Fibroblast of skin of abdomen (primary cell): ENCODE measurements at places on chromosomes 5 and 9.
A peak's percentile ranks its signal among the peaks of the same experiment; 100 is the strongest.

DNA sequence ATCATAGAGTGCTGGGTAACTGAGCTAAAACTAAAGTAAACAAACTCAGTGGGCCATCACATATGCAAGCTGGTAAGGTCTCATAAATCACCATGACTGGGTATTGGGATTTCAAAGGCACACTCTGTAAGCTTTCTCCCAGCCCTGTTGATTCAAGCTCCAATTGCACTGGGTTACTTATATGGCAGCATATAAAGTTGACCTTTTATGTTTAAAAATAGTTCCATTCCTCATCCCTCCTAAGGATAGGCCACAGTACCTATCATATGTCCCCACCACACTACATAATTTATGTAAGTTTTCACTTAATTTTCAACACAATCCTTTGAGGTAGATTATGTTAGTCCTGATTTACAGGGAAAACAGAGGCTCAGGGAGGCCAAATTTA, 438.4 kb downstream of the RAB3C start:
- no peak for DNase-seq

- DNase-seq = no peak
Measured at GRCh38 chr9:17623965-17624364, 45.1 kb downstream of the SH3GL2 start.

GRCh38 chr9:15086778-15087324, 176.6 kb upstream of the FREM1 start:
- peak; percentile 95 for DNase-seq

GRCh38 chr5:56094579-56095361, 100.0 kb upstream of the IL6ST start:
- no peak for DNase-seq

- peak; percentile 73 for DNase-seq
Measured at GRCh38 chr5:153672347-153673090, 182.0 kb downstream of the GRIA1 start.

- DNase-seq = peak; percentile 70
Measured at GRCh38 chr5:148733601-148734438, 79.5 kb upstream of the HTR4 start.

- DNase-seq = no peak
Measured at GRCh38 chr5:107937651-107938355, 267.1 kb upstream of the EFNA5 start.

GRCh38 chr5:176574297-176574591, 25.1 kb downstream of the CDHR2 start:
- DNase-seq = no peak

- no peak for DNase-seq
Measured at GRCh38 chr9:32566770-32567169, 6.2 kb downstream of the NDUFB6 start.

GRCh38 chr9:108666240-108666784, 189.5 kb downstream of the ACTL7B start:
- peak; percentile 33 for DNase-seq
